ENCODE measurements at places on chromosomes 2 and 18.

- DNase-seq = no peak
Measured at GRCh38 chr2:5925604-5926003, 233.4 kb downstream of the SOX11 start.

GRCh38 chr18:24227977-24228666 lies 89.3 kb downstream of the CABYR start:
- DNase-seq = no peak

DNA sequence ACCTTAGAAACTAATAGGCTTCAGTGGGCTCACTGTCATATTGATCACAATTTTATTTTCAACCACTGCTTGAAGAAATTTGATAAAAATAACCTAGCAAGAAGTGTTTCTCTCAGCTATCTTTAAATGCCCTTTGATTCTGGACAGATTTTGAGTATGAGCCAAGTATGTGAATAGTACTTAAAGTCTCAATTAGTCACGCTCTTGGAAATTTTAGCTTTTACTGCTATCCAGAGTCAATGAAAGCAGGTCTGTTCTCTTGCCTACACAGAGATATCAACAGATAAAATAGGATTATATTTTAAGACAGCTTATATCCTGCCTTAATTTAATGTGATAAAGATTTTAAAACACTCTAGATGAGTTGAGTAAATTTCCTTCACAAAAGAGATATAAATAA lies 337.3 kb downstream of the CBLN2 start:
- DNase-seq = no peak

DNA sequence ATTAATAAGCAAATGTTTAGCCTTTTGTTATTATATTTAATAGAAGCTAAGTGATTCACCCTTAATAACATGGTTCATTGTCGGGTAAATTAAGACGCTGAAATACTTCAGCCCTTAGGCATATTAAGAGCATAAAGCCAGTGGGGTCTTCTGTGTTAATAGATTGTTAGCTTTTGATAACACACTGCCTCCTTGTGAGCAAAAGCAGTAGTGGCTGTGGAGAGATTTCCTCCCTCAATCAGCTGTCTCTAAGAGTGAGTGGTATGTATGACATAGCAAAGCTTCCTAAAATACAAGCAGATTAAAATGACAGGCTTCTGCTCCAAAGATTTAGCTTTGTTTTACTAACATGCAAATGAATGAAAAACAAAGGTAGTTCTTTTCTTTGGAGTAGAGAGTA lies 143.7 kb upstream of the SYT4 start:
- DNase-seq = no peak

DNA sequence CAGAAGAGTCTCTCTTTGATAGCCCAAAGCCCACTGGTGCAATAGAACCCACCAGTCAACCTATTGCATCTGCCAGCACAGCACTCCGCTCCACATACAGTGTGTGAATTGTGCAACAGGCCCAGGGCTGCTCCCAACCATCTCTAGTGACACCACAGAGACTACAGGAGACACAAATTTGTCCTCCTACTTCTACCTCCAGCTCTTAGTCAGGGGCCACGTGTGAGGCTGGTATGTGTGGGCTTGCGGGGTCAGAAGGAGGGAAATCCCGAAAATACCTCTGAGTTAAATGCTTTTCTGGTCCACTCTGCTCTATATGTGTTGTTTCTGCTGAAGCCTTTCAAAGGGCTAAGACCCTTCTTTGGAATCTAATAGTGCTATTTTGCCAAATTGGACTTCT lies 18.0 kb downstream of the DGUOK start:
- peak; percentile 53 for DNase-seq

DNA sequence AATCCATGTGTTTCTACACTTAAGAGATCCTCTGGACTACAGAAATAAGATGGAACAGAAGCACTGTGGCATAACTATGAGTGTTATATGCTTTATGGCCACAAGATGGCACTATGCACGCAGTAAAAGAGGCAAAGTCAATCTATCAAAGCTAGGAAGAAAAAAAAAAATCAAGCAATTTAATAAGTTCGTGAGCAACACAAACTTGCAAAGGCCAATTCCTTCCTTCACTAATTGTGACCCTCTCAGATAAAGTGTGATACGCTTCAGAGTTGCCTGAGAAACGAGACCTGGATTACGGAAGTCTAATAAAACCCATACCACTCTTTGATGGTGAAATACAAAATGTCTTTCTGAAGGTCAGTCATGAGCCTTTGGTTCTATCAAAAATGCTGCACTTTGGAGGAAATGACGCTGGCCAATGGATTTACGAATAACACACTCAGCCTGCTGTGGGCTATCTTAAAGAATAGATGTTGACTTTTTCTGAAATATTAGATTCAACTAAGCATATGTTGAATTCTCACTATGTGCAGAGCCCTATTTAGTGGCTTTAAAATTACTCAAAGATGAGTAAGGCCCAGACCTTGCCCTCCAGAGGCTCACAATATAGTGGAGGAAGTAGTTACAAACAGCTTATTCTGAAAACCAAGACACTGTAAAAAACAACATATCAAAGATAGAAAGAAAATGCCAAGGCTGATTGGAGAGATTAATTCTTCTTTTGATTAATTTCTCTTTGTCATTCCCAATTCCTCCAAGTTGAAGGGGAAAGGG lies 35.5 kb upstream of the TTR start:
- peak; percentile 60 for DNase-seq

DNA sequence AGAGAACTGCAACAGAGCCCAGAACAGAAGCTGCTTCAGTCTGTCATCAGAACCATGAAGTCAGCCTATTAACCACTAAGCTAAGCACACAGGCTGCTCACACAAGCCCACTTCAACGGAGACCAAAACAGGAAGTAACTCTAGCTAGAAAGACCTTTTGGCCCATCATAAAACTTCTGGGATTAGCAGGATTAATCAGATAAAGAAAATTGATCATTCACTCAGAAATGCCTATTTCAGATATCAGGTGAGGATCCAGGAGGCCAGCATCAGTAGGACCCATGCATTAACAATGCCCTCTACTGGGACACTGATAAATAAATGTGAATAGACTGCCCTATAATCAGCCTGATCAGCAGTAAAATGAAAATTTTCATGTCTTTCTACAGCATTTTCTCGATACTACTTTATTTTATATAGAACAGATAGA lies 101.4 kb downstream of the WDPCP start:
- no peak for DNase-seq

- no peak for DNase-seq
Measured at GRCh38 chr2:196849895-196850294, 40.7 kb upstream of the C2orf66 start.

DNA sequence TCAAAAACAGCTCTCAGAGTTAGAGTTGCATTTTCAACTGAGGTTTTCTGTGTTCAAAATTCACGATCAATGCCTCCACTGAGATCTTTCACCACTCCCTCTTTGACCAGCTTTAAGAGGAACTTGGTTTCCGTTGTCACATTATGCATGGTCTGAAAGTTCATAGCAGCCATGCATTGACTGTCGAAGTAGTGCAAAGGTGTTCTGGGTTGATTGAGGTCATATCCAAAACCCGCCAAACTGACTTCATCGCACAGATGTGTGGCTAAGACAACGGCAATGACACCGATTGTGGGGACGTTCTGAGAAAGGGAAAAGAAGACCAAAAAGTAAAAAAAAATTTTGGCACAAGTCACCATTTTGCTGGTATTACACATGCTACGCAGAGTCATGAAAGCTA lies 48.7 kb downstream of the ST3GAL5 start:
- no peak for DNase-seq

- DNase-seq = no peak
Measured at GRCh38 chr18:2526329-2526728, 45.0 kb downstream of the METTL4 start.

- no peak for DNase-seq
Measured at GRCh38 chr2:20016346-20016745, 3.9 kb upstream of the MATN3 start.

DNA sequence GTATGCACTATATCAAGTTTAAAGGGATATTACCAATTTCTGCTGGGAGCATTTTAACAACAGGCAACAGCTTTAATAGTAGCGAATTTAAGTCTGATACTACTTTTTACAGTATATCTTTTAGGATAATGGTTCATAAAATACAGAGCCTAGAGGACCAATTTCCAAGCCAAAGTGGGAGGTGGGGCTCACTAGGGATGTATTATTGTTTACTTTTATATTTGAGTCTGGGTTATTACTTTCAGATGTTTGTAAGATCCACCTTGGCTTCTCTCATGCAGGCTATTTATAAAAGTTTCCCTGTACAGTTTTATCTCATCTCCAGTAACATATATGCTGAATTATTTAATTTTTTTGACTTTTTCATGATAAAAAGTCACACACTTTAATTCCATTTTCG lies 242.0 kb downstream of the CMPK2 start:
- DNase-seq = no peak

DNA sequence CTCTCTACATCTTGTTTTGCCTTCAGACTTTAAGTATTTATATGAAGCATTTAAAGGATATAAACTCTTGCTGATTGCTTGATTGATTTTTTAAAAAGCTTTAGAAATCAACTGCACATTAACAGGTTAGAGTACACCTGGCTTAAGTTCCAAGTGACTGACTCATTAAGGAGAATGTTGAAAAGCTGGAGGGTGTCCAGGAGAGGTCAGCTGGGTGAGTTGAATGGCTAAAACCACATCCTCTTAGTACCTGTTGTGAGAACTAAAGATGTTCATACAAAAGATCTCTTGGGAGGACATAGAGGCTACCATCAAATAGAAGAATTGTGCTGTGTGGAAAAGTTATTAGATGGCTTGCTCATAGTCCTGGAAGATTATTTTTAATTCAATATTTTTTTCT lies 206.8 kb downstream of the TXNL1 start:
- no peak for DNase-seq

DNA sequence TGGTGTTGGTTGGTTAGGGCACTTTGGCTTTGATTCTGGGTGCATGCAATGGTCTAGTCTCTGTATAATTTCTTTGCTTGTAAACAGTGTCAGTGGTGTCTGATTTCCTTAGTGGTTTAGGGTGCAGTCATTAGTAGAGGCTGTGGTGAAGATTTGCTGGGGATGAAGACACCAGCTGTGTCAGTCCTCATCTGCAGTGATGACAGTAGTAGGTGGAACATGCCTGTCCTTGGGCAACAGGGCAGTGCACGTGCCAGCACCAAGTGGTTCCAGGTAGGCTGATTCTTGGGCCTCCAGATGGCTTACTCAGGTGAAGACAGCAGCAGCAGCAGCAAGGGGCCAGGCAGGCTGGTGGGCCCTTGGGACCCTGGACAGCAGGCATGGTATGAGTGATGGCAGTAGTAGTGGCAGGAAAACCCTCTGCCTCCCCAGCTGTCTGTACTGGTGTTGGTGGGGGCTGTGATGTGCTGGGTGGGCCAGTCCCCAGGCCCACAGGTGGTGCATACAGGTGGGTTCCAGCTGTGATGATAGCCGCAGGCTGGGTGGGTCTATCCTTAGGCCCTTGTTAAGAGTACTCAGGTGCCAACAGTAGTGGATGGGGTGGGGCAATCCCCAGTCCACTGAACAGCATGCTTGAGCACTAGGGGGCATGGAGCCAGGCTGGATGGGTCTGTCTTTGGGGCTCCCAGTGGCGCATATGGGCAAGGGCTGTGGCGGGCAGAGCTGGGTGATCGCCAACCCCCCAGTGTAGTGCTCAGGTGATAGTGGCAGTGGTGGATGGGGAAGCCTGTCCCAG lies 140.7 kb upstream of the THUMPD2 start:
- no peak for DNase-seq

DNA sequence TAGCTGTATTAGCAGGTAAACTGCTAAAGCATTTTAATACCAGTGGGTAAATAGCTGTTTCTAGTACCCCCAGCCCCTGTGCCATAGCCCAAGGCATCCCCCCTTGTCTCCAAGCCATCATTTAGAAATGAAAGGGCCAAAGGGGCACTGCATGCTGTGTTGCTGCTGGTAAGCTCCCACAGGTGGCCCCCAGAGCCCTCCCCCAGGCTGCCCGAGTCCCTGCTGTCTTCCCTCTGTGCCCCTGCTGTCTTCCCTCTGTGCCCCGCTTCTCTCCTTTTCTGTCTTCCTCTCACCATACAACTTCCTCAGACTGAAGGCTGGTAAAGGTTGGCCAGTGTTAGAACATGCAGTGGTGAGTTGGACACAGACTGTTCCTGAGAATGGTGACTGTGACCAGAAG lies 42.1 kb downstream of the ZAP70 start:
- DNase-seq = no peak

- no peak for DNase-seq
Measured at GRCh38 chr2:134736167-134736880, 17.5 kb upstream of the TMEM163 start.

- DNase-seq = no peak
Measured at GRCh38 chr2:190396271-190396670, 11.9 kb upstream of the MFSD6 start.

GRCh38 chr2:37143974-37144373 lies 12.8 kb downstream of the EIF2AK2 start:
- DNase-seq = no peak
